Naive thymus-derived CD4-positive, alpha-beta T cell (primary cell): ENCODE measurements at places on chromosomes 4 and X.

DNA sequence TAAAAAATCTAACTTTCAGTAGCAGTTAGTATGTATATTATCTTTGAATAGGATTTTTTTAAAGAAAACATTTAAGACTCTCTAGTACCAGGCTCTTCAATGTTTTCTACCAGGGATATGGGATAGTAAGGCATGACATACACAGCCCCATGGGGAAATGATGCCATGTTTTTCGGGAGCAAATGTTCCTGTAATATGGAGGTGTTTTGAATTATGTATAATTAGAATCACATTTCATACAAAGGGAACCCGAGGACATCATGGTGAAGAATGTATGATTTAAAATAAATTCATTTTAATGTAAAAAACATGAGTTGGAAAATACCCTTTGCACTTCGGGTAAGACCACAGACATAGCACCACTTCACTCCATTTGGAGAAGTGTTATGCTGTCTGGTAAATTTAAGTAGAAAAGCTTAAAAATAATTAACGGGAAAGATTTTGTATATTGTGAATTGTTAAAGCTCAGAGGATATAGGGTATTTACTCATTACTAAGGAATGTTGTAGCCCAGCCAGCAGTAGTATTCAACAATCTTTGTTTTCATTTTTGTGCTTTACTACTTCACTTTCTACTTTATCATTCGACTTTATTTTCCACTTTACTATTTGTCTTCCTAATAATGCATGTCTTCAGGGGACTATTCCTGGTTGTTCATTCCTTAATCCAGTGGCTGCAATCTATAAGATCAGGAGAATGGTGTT, 2050.7 kb downstream of the ARAP2 start:
- no peak overlapping the region for H3K27ac ChIP-seq
- H3K27me3 ChIP-seq, result no peaks in the 10 kb centered on the region
- H3K4me3 ChIP-seq, result no peak overlapping the region
- H3K36me3 ChIP-seq, result no peaks in the 10 kb centered on the region
- no peaks in the 10 kb centered on the region for H3K4me1 ChIP-seq
- no peak for DNase-seq

DNA sequence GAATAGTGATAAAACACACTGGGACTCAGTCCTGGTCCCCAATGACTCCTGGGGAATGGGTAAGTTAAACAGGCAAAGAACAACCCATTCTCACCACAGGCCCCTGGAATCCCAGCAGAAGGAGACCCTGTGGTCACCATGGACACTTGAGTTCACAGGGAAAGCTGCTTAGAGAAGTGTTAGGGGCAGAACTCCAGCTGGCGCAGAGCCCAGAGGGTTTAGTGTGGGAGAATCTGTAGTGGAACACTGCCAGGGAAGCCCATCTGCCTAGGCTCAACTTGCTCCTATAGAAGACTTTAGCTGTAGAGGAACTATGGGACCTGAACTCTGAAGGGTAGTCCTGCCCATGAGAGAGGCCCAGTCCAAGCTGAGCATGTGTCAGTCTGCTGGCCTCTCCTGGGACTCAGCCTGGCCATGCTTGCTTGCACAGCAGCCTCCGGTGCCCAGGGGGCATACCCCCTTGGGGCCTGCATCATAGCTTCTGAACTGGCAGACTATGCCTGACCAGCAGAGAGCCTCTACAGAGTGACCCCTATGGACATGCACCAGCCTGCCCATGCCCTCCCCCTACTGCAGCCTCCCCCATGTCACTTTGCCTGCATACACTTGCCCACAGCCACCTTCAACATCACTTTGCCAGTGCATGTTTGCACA, 343.5 kb downstream of the IDS start:
- H3K27me3 ChIP-seq, result no peaks in the 10 kb centered on the region
- H3K4me3 ChIP-seq, result no peak overlapping the region
- no peak for DNase-seq
- no peaks in the 10 kb centered on the region for H3K36me3 ChIP-seq
- no peak overlapping the region for H3K27ac ChIP-seq

GRCh38 chrX:100435726-100436125, 25.7 kb upstream of the PCDH19 start:
- no peaks in the 10 kb centered on the region for H3K36me3 ChIP-seq
- no peak for DNase-seq
- H3K27me3 ChIP-seq, result no peaks in the 10 kb centered on the region
- H3K4me1 ChIP-seq, result no peaks in the 10 kb centered on the region
- H3K4me3 ChIP-seq, result no peak overlapping the region

- DNase-seq, result no peak
- H3K27ac ChIP-seq, result no peak overlapping the region
- no peaks in the 10 kb centered on the region for H3K27me3 ChIP-seq
- no peak overlapping the region for H3K4me3 ChIP-seq
- H3K4me1 ChIP-seq, result no peaks in the 10 kb centered on the region
These were observed 623.5 kb upstream of the NR3C2 start for GRCh38 chr4:149065753-149066152.

- no peak overlapping the region for H3K4me3 ChIP-seq
- no peaks in the 10 kb centered on the region for H3K27me3 ChIP-seq
- H3K27ac ChIP-seq, result no peak overlapping the region
- H3K4me1 ChIP-seq, result no peaks in the 10 kb centered on the region
- no peaks in the 10 kb centered on the region for H3K36me3 ChIP-seq
These were observed 40.4 kb downstream of the CCDC158 start for GRCh38 chr4:76380561-76380960.
